ENCODE measurements at places on chromosomes 6 and 20.
A peak's percentile ranks its signal among the peaks of the same experiment; 100 is the strongest.

GRCh38 chr6:154848580-154848979 is 115.4 kb downstream of the SCAF8 start:
- no peak for DNase-seq

DNA sequence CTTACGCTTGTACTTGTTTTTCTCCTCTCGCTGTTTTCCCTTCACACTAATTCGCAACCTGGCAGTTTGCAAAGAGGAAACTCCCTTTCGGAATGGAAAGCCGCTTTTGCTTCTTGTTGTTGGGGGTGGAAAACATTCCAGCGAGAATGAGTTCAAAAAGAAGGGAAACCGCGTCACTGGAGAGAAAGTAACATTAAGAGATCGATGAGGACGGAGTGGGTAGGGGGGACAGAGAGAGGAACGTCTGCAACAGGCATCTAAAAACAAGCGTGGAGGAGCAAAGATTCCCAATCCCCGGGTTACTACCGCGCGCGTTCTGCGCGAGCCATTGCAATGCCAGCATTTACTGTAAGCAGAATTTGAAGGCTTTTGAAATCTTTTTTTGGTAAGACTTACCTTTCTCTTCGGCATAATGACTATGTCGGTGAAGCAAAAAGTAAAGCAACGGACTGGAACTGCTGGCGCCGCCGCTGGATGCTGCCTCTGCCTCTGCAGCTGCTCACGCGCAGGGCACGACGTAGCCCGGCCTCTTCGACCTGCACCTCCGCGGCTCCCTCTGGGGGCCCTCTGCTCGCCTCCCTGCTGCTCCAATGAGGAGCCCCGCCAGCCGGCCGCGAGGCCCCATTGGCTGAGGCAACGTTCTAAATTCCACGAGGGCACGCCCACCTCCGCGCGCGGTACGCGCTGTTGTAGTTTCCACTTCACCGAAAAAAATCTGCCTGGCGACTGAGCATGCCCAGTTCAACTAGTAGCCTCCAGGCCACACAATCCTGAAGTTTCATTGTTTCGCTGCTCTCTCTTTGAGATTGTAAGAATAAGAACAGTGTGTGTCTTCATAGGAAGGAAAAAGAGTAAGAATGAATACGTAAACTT is at the start of gene HMGN3:
HMGN3 (minus strand) TSS at position 533 of the 873 bp plus-strand sequence.
- DNase-seq, result peak; percentile 84

- DNase-seq, result peak; percentile 94
Observed at GRCh38 chr6:113120224-113120581, 736.9 kb upstream of the MARCKS start.

- no peak for DNase-seq
Observed at GRCh38 chr6:77290798-77291197, 172.5 kb downstream of the HTR1B start.

- DNase-seq, result no peak
Observed at GRCh38 chr6:90028066-90028778, 134.0 kb downstream of the GJA10 start.

DNA sequence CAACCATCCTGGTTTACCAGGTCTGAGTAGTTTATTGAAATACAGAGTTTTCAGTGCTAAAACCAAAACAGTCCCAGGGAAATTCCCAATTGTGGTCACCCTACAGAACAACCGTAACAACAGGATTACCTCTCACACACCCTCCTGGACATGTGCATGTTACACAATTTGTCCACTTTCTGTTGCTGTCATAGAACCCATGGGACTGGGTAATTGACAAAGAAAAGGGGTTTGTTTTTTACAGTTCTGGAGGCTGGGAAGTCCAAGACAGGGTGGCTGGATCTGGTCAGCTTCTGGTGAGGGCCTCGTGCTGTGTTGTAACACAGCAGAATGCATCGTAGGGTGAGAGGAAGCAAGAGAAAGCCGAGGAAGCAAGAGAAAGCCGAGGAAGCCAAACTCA is 9.1 kb upstream of the ADA start:
- no peak for DNase-seq

GRCh38 chr6:42841844-42842584 is 37.4 kb upstream of the RPL7L1 start:
- DNase-seq, result no peak

DNA sequence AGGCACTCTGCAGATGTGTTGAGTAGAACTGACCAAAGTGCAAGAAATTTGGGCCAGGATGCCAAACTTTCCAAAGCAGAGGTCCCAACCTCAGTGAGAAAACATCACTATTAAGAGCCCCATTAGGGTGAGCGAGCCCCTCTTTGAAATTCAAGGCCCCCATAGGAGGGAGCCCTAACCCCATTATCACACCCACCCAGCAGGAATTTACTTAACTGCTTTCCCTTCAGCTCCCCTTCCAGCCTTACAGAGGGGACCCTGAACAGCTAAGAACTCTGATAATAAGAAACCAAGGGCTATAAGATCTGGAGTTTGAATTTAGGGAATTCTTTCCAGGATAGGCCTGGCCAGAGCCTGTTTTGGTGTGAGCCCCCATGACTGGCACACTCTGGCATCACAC is 130.6 kb downstream of the NFATC2 start:
- no peak for DNase-seq

DNA sequence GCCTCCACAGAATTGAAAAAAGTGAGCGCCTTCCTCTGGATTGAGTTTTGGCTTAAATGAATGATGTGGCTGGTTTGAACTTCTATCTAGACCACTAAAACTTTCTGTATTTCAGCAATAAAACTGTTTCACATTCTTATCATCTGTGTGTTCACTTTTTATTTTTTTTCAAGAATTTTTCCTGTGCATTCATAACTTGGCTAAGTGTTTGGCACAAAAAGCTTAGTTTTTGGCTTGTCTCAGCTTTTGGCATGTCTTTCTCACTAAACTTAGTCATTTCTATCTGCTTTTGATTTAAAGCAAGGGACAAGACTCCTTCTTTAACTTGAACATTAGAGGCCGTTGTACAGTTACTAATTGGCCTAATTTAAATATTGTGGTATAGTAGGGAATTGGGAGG is 1015.1 kb downstream of the EPHA7 start:
- DNase-seq, result no peak

GRCh38 chr6:1470040-1470439 is 80.7 kb downstream of the FOXF2 start:
- no peak for DNase-seq

- DNase-seq, result no peak
Observed at GRCh38 chr6:44036699-44037101, 90.6 kb downstream of the MRPL14 start.

DNA sequence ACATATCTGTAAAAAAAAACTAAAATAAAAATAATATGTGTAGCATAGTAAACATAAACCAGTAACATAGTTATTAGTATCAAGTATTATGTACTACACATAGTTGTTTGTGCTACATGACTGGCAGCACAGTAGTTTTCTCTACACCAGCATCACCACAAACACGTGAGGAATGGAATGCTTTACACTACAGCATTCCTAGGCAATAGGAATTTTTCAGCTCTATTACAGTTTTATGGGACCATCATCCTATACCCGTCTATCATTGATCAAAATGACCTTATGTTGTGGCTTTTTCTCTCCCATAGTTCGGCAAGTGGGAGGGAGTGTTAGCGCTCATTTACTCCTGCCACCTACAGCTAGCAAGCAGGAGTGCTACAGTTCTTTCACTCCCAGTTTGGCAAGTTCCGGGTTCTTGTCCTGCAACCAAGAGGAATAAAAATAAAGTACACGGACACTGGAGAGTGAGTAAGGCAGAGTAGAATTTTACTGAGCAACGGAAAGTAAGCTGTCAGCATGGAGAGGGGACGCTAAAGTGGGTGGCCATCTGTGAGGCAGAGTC is 196.8 kb upstream of the HSF2 start:
- DNase-seq, result no peak

DNA sequence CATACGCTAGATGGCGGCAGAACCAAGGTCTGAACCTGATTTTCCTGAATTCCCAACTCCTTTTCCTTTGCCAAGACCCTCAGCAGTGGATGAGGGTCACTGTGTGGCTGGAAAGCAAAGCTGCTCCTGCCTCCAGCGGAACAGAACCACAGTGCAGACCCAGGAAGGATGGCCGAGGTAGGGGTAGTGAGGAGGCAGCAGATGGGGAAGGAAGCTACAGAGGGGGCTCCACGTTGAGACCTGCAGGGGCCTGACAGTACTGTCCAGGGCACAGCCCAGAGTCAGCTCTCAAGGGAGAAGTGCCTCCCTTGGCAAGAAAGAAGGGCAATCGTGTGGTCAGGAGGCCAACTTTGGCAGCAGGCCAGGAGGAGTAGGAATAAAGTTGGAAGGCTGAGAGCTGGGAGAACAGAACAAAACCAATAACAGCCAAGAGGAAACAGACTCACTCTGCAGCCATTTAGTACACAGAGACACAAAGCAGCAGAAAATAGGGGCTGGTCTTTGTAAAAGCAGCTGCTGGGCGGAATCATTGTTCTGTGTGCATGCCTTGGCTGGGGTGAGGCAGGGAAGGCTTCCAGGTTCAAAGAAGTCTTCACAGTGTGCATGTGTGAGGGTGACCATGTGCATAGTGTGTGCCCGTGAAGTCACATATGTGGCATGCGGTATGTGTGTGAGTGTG is 3.1 kb downstream of the GABRR2 start:
- DNase-seq, result peak; percentile 32

DNA sequence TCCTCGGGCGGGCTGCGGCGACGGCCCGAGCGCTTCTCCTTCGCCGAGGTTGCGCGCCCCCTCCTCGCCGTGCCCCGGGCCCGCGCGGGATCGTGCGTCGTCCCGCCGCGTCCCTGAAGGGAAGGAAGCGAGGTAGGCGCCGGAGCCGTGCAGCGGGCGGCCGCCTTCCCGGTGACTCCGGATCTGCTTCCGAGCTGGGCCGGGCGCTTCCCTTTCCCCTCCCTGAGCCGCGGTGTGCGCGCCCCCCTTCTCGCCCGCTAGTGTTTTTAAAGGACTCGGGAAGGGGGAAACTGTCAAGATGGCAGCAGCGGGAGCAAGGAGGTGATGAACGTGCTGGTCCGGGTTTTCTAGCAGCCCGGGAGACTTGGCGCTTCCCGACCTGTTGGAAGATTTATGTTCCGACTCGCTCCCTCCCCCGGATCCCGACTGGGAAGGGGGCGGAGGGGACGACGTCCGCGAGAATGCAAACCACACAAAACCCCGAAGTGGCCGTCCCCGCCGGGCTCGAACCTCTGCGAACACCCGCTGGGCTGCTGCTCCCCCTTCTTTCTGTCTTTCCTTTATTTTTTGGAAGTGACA is 744 bp upstream of the FOXO3 start:
- peak; percentile 59 for DNase-seq

DNA sequence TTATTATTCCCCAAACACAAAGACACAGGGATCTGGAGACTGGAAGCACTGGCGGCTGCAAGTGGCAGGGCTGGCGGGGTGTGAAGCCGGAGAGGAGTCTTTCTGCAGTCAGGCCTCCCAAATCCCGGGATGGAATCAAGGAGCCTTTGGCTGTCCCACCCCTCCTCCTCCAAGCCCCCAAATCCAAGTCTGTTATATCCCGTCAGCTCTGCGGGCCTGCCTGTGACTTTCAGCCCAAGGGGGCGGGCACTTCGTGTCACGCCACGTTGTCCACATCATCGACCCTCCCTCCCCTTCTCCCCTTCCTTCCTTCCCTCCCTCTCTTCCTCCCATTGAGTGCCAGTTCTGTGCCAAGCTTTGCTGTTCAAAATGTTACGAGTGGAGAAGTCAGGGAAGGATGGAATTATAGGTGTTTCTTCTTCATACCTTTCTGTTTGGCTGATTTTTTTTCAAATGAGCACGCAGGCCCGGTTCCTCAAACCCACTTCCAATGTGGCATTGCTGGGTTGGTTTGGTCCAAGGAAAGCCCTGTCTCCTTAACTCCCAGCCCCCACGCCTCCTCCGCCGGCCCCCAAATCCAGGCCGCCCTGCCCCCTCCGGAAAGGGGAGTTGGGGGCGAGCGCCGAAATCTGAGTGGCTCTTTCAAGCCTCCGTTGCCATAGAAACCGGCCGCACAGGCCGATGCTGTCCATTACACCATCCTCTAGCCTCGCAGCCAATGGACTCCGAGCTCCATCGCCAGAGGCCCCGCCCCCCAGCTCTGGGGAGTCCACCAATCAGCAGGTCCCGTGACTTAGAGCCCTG is 12.7 kb downstream of the ZCCHC3 start:
- peak; percentile 98 for DNase-seq

DNA sequence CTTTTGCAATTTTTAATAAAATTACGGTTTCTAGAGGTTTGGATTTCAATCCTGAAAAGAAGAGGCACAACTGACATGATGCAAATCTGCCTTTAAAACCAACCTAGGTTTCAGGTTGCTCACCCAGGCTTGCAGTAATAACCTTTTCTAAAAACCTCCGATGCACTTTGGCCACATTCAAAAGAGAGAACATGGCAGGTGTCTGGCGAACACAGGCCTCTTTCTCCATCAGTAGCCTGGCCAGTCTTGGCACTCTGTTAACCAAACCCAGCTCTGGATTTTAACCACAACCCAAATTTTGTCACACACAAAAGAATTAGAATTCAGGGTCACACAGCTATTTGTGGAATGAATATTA is 55.8 kb upstream of the MAFB start:
- no peak for DNase-seq

DNA sequence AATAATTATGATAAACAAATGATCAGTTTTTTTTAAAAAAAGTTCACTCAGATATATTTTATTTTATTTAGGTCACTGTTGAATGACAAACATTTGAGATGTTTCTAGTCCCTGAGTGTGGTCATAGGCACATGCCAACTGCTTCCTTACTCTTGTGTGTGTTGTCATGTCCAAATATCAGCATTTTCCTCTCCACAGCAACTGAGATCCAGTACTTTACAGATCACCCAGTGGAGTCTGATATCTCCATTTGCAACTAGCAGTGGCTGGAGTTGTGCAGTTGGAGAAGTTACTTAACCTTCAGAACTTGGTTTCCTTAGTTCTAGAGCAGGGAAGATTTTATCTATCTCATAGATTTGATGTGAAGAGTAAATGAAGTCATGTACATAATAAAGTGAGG is 101.3 kb downstream of the MYB start:
- no peak for DNase-seq

Measured in GM04504 (cell line).